ENCODE measurements at places on chromosomes 2 and 18. TPM values are rescaled to one million over a fixed set of nuclear protein-coding genes. Genes with fewer than 3 reads are reported as not detected.

The SERPINB12 gene
- polyA plus RNA-seq = not detected

The TTL gene
- 36.6 TPM for polyA plus RNA-seq

The RPL37A gene
- polyA plus RNA-seq = 6,566 TPM

The IL1F10 gene
- not detected for polyA plus RNA-seq

Measured in brain (organoid and tissue), 16 donors.